ENCODE measurements at places on chromosomes 2 and 18.

GRCh38 chr2:9740382-9741073 is 102.7 kb upstream of the TAF1B start:
- DNase-seq: peak; percentile 24

GRCh38 chr2:215332872-215333595 is 21.2 kb downstream of the ATIC start:
- DNase-seq: no peak

DNA sequence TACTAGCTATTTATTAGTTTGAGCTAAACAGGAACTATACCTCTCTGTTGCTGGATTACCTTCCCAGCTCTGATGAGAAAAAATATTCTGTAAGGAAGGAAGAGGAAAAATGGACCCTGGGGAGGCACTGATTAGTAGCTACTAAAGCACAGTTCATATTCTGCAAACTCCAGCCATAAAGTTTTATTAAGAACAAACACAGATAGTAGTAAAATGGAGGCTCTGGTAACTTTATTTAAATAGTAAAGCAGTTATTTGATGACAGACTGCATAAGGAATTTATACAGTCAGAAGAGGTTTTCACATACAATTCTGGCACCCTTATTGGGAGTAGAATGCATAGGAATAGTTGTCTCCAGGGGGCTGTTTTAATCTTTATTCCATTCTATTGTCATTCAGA is 84.1 kb downstream of the XIRP2 start:
- no peak for DNase-seq

DNA sequence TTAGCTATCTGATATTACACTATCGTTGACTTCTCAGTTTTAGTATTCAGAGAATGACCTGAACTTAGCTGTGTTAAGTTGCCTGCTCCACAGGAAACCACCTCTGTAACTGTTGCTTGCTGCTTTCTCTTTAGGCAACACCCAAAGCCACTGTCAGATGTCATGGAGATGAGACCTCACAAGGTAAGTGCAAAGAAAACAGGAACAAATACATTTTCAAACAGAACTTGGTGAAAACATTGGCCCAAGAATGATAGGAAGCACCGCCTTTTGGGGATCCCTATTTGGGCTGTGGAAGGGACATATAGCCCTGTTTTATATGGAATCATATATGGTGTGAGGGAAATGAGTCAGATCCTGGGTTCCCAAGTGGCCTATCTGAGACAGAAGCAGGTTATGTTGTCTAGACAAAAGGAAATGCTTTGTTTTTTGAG is 143.4 kb downstream of the UBE2E3 start:
- no peak for DNase-seq

DNA sequence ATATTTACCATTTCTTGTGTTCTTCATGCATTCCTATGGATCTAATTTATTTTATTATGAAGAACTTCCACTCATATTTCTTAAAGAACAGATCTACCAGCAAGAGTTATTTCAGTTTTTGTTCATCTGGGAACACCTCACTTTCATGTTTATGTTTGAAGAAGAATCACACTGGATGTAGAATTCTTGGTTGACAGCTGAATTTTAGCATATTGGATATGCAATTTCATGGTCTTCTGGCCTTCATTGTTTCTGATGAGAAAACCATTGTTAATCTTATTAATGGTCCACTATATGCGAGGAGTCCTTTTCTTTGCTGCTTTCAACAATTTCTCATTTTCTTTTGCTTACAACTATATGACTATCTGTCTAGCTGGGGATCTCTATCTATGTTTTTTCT is 189.2 kb downstream of the UXS1 start:
- no peak for DNase-seq

DNA sequence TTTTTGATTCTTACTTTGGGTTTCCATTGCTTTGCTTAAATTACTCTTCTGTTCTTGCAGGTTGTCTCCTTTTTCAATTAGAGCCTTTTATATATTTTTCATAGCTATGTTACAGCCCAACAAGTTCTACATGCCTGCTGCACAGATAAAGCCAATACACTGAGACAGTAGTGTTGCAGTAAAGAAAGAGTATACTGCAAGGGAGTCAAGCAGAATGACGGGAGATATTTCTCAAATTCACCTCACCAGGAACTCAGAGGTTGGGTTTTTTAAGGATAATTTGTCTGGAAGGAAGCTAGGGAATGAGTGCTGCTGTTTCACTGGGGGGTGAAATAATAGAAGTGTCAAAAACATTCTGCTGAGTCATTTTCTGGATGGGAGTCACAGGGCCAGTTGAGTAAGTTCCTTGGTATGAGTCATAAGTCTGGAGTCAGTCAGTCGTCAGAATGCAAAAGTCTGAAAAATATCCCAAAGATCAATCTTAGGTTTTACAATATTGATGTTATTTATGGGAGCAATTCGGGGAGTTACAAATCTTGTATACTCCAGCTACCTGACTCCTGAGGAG is 193.0 kb upstream of the RGPD4 start:
- no peak for DNase-seq

DNA sequence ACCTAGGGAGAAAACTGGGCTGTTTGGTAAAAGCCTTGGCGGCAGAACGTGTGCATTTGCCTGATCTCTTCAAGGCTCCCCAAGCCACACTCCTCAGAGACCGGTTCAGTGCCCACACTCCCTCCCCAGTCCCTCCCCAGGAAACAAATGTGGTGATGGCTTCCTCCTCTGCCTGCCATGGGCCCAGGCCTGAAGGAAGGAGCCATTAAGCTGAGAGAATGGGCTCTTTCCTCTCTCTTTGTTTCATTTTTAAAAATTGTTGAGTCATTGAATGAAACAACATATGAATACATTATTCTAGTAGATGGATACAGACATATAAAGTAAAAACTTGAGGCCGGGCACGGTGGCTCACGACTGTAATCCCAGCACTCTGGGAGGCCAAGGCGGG is 50.6 kb upstream of the YWHAQ start:
- DNase-seq: no peak

DNA sequence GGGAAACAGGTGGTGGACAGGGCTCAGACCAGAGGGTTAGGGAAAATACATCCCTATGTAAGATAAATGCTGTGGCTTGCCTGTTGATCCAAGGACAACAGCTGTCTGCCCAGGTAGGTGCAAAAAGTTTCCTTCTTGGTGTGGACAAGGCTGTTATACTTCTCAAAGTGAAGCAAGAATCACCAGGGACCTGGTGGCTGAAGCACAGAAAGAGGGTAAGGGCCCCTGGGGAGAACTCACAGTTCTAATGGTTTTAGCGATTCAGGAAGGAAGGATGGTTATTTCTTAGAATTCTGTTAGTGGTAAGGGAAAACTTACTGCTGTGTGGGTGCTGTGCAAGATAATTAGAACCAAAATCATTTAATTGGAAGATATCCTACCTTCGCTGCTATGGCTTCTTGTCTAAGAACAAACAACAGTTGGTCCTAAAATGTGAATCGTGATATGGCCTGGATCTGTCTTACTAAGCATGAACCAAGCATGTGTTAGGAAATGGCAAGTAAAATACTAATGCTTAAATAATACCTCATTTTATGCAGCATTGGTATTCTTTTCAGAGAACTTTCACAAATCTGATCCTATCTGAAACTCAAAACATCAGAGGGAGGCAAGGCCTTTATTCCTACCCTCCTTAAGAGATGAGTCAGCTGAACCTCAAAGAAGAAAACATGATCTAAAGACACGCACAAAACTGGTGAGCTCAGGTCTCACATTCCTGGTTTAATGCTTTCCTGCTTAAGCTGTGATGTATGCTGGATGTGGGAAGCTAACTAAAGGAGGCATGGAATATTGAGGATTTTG is 159.2 kb upstream of the THUMPD2 start:
- no peak for DNase-seq

- DNase-seq: no peak
Observed at GRCh38 chr2:172900871-172901270, 165.2 kb downstream of the RAPGEF4 start.
